ENCODE measurements at places on chromosomes 2 and 18.
A peak's percentile ranks its signal among the peaks of the same experiment; 100 is the strongest.

DNA sequence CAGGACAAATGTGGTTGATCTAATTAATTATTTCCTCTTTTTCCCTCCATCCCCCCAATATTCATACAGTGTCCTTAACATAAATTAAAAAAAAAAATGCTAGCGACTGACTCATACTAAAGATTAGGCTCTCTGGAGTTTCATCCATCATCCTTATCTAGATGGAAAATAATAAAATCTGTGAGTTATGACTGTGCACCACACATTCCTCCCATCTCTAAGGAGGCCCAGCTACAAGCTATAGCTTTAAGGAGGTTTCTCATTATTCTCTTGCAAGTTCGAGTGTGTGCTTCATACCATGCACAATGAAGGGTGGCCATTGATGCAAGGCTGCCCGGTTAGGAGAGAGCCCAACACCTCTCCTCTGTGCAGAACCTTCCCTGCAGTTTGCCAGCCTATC lies 77.3 kb downstream of the XDH start:
- DNase-seq: no peak

GRCh38 chr2:57886161-57886786 lies 160.3 kb upstream of the VRK2 start:
- DNase-seq: no peak

- DNase-seq: no peak
Observed at GRCh38 chr2:99660616-99661406, 171.0 kb upstream of the REV1 start.

- no peak for DNase-seq
Observed at GRCh38 chr2:71557321-71557720, 104.0 kb downstream of the DYSF start.

DNA sequence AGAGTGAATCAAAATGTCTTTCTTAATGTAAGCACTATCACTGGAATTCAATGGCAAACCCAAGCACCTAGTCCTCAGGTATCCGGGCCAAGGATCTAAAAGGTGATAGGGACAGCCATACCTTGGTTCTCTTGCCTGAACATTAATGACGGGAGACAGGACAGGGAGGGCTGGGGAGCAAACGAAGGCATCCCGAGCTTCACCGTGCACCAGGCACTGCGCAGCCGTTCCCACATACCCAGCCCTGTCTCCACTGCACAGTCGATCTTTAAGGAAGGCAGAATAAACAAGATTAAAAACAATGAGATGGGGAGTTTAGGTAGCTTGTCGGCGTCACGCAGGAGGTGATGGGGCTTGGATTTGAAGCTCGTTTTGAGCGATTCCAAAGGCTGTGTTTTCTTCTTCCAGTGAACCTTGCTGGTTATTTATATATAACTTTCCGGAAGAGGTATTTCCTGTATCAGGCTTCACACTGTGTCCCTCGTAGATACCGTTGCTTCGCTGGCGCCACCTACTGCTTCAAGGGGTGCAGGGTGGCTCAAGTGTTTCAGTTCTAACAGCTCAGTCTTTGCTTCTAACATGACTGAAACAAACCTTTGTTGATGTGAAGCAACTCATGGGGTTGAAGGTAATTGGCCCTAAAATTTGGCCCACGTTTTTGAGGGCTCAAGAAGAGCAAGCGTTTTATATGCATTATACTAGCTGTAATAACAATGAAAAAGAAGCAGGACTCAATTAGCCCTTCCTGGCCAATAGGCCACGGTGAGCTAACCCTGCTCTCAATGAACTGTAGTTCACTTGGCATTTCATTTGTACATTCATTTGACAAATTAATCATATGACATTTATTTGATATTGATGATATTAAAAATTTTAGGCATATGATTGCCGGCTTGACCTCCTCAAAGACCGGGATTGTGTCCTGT lies 77.4 kb downstream of the DCDC2C start:
- DNase-seq: no peak

DNA sequence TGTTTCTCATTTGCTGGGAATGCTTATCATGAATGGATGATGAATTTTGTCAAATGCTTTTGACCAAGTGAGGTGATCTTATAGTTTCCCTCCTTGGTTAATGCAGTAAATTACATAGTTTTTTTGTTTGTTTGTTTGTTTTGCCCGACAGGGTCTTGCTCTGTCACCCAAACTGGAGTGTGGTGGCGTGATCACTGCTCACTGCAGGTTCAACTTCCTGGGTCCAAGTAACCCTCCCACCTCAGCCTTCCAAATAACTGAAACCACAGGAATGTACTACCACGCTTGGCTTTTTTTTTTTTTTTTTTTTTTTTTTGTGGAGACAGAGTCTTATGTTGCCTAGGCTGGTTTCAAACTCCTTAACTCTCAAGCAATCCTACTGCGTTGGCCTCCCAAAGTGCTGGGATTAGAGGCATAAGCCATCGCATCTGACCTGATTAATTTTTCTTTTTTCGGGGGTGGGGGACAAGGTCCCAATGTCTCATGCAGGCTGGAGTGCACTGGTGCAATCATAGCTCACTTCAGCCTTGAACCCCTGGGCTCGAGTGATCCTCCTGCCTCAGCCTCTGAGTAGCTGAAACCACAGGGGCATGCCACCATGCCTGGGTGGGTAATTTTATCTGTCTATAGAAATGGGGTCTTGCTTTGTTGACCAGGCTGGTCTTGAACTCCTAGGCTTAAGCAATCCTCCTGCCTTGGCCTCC lies 48.6 kb downstream of the SMAD2 start:
- DNase-seq: no peak

DNA sequence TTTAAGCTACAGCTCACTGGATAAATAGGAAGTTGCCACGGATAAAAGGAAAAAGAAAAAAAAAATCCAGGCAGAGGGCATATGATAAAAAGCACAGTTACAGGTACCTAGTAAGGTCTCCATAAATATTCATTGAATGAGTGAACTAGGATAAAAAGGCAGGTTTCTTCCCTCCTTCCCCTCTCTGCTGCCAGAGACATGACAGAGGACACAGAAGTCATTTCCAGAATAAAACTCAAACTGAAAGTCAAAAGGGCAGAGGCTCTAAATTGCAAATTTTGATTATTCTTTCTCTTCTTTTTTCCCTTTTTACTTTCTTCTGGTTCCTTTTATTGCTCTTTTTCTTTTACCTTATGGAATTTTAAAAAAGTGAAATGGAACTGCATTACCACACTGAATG lies 7.7 kb downstream of the CD302 start:
- DNase-seq: no peak

DNA sequence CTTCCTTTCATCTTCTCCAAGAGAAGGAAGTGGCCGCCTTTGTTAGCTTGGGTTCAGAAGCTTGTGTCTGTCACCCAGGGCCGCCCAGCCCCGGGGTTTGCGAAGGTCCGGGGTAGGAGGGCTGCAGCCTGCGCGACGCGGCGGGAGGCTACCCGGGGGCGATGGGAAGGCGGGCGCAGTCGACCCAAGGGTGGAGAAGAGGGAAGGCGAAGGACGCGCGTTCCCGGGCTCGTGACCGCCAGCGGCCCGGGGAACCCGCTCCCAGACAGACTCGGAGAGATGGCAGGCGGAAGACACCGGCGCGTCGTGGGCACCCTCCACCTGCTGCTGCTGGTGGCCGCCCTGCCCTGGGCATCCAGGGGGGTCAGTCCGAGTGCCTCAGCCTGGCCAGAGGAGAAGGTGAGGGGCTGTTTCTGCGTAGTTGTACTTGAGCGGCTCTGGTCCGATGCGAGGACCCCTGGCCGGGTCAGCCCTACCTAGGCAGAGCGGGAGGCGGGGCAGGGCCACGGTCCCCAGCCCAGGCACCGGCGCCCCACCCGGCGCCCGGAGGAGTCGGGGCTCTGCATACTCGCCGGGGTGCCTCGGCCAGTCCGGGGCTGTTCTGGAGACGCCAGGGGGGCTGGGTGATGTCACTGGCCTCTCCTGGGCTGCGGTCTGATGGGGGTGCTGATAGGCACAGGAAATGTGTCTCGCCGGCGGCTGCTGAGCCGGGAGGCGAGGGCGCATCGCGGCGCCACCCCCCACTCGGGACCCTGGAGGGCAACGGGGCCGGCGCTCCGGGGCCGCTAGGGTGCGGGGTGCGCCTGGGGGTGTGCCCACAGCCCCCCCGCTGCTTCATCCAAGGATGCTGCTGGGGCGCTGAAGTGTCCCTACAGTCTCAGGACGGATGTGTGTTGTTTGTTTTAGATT lies at the start of gene QPCT:
Gene QPCT, plus strand, starts transcription at position 178 of the 909 bp plus-strand sequence. Its CDS starts 102 bp downstream, at position 280.
- DNase-seq: peak; percentile 36

DNA sequence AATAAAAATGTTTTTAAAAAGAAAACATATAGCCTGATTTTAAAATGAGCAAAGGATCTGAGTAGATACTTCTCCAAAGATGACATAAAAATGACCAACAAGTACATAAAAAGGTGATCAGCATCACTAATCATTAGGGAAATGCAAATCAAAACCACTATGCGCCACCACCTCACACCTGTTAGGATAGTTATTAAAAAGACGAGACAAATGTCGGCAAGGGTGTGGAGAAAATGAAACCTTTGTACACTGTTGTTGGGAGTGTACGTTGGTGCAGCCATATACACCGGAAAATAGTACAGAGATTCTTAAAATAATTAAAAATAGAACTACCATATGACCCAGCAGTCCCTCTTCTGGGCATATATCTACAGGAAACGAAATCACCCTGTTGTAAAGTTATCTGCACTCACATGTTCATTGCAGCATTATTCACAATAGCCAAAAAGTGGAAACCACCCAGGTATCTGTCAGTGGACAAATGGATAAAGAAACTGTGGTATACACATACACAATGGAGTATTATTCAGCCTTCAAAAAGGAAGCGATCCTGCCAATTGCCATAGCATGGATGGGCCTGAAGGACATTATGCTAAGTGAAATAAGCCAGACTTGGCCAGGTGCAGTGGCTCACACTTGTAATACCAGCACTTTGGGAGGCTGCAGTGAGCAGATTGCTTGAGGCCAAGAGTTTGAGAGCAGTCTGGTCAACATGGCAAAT lies 91.6 kb downstream of the PRKRA start:
- DNase-seq: no peak

- no peak for DNase-seq
Observed at GRCh38 chr2:128642316-128642715, 323.6 kb upstream of the HS6ST1 start.

DNA sequence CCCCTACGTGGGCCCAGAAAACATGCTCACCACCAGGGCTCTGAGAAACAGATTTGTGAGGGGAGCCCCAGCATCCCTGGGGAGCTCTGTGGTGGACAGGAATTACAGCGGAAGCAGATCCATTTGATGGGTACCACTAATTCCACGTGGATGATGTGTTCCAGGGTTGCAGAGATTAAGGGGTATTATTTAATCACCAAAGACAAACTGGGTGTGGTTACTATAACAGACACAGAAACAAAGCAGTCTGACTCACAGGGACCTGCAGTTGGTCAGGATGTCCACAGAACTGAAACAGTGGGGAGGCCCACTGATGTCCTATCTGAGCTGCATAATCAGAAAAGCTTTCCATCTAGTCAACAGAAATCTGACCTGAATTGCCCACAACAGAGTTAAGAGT lies 65.8 kb downstream of the PSMG2 start:
- no peak for DNase-seq

GRCh38 chr2:45283764-45284620 lies 274.7 kb upstream of the SIX2 start:
- DNase-seq: no peak

- no peak for DNase-seq
Observed at GRCh38 chr2:174873471-174873870, 109.2 kb upstream of the CHRNA1 start.

DNA sequence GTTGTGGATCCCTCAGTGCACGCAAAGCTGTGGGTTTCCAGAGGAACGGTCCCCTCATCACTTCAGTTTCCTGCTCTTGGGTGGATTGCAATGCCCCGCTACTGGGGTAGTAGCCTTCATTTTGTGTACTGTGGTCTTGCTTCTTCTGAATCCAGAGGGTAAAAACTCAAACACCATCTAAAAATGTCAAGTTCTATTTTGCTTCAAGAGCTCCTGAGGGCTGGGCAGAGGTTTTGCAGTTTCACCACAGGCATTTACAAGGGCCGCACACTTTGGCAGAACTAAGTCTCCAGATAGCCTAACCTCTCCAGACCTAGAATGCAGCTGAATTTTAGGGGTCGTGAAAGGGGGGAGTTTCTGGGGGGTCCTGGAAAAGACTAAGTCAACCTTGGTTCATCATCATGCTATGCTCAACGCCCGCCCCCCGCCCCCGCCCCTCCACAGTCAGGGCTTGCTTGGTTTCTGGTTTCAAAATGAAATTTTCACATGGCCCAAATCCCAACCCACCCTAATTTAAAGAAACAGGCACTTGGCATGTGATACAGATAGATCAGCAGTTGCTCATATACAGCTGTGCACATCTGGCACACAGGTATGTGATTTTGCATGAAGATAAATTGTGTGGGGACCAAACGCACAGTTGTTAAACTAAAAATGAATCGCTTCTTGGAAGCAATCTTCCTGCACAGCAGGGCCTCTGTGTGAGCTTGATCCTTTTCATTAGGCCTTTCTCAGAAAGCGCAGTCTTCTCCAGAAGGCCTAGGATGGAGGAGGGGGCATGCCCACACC lies 329.6 kb downstream of the OSR1 start:
- no peak for DNase-seq

GRCh38 chr2:71530641-71531332 lies 77.4 kb downstream of the DYSF start:
- DNase-seq: no peak

DNA sequence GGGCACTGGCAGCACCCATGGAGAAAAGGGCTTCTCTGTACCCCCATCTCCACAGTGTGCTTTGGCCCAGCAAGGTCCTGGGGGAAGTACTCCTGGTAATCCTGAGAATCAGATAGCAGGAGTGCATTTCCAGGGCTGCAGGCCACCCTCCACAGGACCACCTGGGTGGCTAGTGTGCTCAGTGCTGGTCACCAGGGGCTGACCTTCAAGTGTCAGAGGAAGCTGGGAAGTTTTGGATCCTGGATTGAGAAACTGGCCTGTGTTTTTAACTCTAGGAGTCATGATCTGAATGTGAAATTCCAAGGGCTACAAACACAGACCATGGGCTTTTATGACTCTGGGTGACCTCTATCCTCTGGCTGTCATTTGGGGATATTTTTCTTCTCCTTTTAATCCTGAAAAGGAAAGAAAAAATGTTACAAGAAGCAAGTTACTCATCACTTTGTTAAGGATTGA lies 9.3 kb downstream of the RHOB start:
- DNase-seq: no peak

DNA sequence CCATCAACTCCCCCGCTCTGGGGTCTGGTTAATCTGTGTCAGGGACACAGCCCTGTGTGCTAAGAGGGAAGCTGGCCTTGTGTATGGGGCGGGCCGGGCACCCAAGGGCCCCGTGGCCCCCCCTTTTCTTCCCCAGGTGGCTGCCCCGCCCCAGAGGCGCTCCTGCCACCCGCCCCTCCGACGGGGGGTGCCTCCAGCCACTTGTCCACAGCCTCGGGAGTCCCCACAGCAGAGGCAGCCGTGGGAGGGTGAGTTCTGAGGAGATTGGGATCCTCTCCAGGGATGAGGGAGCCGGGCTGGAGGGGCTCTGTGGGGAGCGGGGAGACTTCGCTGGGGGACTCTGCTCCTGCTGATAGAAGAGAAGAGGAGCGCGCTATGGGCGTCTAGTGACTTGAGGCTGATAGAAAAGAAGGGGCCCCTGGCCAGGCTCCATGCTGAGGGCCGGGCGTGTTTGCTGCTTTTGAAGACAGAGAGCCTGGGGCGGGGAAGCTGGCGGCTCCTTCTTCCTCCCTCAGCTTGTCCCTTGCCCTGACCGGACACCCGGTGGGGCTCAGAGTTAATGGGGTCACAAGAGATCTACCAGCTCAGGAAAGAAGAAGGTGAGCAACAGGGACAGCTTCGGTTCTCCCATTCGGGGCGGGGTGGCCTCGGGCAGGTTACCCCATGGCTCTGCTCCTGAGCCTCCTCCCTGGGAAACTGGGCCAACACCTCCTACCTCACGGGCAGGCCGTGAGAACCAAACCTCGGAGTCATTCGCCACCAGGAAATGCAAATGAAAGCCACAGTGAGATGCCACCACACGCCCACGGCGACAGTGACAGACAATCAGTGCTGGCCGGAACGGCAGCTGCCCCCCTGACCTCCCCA lies 89.4 kb upstream of the TAF1B start:
- DNase-seq: no peak
